ENCODE measurements at places on chromosomes 12 and 14.

DNA sequence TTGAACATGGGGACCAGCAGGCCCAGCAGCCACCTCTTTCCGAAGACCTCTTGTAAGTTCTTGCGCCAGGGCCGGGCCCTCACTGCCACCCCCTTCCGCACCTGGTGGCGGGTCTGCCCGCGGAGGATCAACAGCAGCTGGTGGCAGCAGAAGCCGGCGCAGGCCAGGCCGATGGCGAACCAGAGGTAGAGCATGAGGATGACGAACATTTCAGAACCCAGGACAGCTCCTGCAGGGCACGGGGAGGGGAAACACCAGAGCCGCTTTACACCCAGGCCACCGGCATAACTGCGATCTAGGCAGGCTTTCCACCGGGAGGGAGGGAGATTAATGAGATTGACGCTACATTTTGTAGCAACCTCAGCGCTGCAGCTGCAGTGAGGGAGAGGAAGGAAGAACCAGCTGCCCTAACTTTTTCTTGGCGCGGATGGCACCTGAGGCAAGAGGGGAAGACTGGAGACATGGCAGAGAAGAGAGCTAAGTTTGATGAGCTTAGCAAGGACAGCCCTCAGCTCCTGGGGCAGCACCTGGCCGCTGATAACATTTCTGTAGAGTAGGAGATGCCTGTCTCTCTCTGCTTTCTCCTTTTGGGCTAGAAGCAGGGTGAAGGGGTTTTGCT lies 7.8 kb downstream of the ZDHHC22 start:
- peak; percentile 83 for DNase-seq

- DNase-seq: no peak
Observed at GRCh38 chr12:19530637-19531023, 91.3 kb downstream of the AEBP2 start.

GRCh38 chr12:65755596-65755978 lies 68.7 kb upstream of the HMGA2 start:
- DNase-seq: no peak

DNA sequence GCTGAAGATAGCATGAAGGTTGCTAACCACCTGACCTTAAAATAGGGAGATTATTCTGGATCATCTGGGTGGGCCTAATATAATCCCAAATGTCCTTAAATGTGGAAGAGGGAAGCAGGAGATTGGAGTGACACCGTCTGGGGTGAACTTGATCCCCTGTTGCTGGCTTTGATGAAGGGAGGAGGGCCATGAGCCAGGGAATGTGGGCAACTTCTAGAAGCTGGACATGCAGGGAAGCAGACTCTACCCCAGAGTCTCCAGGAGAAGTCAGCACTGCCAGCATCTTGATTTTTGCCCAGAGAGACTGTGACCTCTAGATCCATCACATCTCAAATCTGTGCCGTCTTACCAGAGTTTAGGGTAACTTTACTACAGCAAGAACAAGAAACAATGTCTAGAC lies 9.2 kb upstream of the KRT5 start:
- no peak for DNase-seq

DNA sequence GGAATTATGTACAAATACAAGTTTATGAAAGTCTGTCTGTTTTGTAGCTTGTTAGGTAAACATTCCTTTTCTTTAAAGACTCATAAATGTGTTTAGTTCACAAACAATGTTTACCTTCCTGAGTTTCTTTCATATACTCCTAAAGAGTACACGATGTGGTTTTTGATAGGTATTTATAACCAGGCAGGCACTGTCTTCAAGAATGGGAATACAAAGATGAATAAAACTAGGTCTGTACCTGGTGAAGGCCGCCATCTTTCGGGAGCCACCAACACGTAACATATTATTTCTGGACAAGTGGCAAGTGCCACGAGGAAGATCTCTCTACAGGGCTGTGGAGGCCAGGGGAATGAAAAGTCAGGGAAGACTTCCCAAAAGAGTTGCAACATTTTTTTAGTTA lies 144.6 kb upstream of the RASSF8 start:
- DNase-seq: no peak

GRCh38 chr12:82434392-82434911 lies 76.1 kb downstream of the METTL25 start:
- DNase-seq: no peak

DNA sequence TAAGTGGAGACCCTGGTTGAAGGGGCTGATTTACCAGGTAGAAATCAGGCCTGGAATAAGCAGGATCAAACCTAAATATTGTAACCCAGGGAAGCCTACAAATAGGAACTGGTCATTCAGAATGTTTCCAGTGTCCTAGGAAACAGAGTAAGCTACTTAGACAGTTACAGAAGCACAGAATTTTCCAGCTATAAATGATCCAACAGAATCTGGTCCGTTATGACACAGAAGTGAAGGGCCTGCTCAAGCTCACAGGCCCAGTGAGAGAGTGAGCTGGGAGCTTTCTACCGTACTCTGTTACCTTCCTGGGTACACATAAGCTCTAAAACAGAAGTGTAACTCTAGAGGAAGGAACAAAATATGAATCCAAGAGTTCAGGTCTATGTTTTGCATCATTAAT lies 119.1 kb downstream of the TTC7B start:
- DNase-seq: no peak

GRCh38 chr12:70007687-70008086 lies 182.7 kb downstream of the MYRFL start:
- no peak for DNase-seq

- no peak for DNase-seq
Observed at GRCh38 chr12:108257004-108257403, 82.1 kb downstream of the CMKLR1 start.

DNA sequence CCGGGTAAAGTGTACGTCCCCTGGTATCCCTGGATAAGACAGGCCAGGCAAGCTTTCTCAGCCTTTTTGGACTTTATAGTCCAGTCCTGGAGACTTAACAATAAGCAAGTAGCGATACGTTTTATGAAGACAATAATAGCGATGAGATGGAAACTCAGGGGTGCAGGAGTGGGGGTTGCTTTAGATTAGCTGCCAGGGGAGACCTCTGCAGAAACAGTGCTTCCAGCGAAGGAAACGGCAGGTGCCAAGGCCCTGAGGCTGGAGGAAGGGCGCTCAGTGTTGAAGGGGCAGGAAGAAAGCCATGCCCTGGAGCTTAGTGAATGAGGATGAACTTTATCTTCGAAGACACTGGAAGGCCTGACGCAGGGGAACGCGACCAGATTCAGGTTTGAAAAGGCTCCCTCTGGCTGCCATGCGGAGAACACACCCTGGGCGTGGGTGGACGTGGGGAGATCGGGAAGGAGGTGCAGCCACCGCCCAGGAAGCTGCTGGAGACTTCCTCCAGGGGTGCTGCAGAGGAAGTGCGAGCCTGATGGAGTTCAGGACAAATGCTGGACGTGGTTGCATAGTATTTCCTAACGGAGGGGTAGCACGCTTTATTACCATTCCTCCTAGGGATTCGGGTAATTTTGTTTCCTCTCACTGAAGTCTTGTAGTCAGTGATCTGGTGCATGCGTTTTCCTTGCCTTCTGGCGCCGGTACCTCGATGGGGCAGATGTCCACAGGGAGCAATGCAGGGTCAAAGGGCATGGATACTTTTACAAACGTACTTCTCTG lies 26.1 kb upstream of the UBC start:
- peak; percentile 79 for DNase-seq

DNA sequence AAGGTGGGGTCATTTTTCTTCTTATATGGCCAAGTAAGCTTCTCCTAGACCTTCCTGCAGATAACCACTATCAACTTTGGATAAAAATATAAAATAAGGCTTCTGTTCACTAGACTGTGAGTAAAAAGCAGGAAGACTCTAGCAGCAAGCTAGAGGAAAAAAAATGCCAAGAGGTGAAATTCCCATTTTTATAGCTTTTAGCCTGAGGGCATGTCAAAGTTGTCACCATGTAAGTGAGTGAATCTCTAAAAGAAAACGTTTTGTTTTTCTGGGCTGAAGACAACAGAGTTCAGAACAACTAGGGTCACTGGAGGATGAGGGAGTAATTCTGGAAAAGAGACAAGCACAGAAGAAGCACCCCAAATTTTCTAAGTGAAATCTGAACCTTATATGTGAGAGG lies 143.9 kb upstream of the DIO3 start:
- no peak for DNase-seq

GRCh38 chr12:117047810-117048584 lies 51.2 kb downstream of the TESC start:
- DNase-seq: no peak

GRCh38 chr12:5467931-5468330 lies 36.0 kb downstream of the NTF3 start:
- no peak for DNase-seq

DNA sequence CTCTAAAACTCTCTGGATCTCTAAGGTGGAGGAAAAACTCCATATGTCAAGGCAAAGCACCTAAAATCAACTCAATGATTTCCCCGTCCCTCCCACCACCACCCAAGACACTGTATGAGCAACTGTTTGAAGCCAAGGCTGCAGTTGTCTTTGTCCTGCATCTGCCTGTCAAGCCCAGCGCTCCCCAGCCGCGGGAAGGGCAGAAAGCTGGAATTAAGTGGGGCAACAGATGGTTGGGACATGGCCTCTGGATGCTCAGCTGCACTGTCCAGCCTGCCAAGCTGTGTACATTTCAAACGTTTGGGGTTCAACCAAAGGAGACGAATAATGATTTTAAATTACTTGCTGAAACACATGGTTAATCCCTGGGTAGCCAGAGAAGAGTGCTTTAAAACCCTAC lies 42.2 kb upstream of the PTGR2 start:
- DNase-seq: no peak

- no peak for DNase-seq
Observed at GRCh38 chr12:56413392-56413791, 35.8 kb downstream of the TIMELESS start.

DNA sequence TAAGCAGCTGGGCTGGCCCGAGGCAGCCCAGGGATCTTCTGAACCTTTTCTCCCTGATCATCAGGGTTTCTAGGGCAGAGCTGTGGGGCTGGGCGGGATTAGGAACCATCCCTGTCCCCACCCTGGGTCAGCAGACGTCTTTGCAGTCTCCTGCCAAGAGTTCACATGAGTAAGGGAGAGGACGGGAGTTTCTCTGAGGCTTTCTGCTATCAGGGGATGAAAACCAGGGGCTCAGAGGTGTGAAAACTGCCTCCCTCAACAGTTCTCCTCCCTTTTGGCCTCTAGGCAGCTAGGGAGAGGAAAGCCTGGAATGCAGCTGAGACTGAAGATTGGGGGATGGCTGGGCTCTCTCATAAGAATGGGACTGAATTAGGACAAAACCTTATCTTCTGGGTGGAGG lies 7.9 kb downstream of the ZNF385A start:
- no peak for DNase-seq

DNA sequence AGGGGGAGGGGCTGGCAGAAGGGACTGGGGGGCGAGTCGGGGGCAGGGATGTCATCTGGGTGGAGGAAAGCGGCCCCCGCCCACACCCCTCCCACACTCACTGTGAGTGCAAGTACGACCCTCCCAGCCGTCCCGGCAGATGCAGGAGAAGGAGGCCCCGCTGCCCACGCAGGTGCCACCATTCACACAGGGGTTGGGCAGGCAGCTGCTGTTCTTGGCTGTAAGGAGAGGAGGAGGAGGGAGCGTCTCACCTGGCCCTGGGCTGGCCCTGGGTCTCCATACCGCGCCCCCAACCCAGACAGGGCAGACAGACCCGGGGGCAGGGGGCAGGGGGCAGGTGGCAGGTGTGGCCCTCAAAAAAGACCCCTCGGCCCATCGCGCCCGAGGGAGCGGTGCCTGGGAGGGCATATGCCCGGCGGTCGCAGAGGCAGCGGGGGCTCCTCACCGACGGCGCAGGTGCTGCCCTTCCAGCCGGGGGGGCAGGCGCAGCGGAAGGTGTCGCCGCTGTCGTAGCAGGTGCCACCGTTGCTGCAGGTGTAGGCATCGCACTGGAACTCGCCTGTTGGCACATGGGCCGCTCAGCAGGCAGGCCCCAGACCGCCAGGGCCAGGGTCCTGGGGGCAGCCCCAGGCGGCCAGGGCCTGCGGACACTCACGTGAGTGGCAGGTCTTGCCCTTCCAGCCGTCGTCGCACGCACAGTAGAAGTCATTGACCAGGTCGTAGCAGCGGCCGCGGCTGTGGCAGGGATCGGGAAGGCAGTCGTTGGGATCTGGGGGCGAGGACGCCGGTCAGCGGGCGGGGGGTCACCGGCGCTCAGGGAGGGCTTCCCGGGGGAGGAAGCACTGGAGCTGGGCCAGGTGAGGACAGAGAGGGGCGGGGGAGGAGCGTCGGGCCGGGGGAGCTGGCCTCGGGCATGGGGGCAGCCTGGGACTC lies 20.6 kb downstream of the JAG2 start:
- DNase-seq: no peak

DNA sequence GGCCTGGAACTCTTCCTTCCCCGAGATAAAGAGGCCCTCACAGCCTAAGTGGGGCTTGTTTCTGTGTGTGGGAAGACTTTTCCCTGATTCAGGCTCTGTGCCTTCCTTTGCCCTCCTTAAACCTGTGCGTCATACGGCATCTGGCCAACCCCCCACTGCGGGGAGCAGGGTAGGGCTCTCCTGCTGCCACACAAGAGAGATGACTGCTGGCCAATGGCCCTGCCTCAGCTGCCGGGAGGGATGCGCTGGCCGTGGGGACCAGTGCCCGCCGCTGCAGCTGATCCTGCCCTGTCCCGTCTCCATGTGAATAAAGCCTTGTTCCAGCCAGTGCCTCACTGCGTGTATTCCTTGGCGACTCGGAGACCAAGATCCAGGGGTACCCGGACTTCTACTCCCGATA lies 42.5 kb upstream of the BEGAIN start:
- DNase-seq: no peak

DNA sequence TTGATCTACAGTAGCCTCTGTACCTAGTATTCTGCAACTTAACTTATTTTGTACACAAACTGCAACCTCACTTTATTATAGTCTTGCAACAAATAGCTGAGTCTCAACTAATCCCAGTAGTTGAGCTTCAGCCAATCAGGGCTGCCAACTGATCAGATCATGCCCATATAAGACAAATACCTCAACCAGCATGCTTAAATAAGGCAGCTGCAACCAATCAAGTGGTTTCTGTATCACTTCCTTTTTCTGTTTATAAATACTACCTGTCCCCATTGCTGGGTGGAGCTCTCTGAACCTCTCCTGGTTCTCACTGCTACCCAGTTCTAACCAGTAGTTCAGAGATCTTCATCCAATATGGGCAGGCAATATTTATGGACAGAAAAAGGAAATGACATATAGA lies 248.5 kb upstream of the FBXO33 start:
- no peak for DNase-seq

GRCh38 chr14:24784981-24785380 lies 151.0 kb upstream of the GZMB start:
- DNase-seq: no peak

GRCh38 chr14:90297876-90298629 lies 33.7 kb downstream of the NRDE2 start:
- no peak for DNase-seq

- DNase-seq: no peak
Observed at GRCh38 chr12:4230526-4230925, 43.0 kb upstream of the CCND2 start.

Measured in GM10248 (cell line).